ENCODE measurements at places on chromosomes 5 and 9. TPM values are rescaled to one million over a fixed set of nuclear protein-coding genes. Genes with fewer than 3 reads are reported as not detected.

Gene IFNA13
- not detected for total RNA-seq

Gene PRSS3
- total RNA-seq: not detected

Gene SOX30
- not detected for total RNA-seq

Gene SLC28A3
- 4.8 TPM for total RNA-seq

Gene KLHL3
- total RNA-seq: 3.6 TPM

Gene ANKRD31
- total RNA-seq: 0.79 TPM

Gene C9
- not detected for total RNA-seq

Gene SVEP1
- total RNA-seq: 252 TPM

Gene SEMA4D
- 16.2 TPM for total RNA-seq

Gene NPR2
- total RNA-seq: 23.1 TPM

Gene TOR4A
- 17.7 TPM for total RNA-seq

Gene EDIL3
- total RNA-seq: 4.0 TPM

Gene AFAP1L1
- total RNA-seq: 48.8 TPM

Gene PCDHGC5
- total RNA-seq: 1.4 TPM

Gene ARHGEF39
- total RNA-seq: 0.36 TPM

Gene ALDH1B1
- 18.5 TPM for total RNA-seq

Gene LRRC70
- total RNA-seq: 6.5 TPM

Gene AK8
- total RNA-seq: 1.3 TPM

Gene CBY3
- total RNA-seq: not detected

Gene JAKMIP2
- total RNA-seq: 0.50 TPM

Gene ADAMTSL1
- total RNA-seq: 7.3 TPM

Gene OR1J4
- not detected for total RNA-seq

Gene BAAT
- not detected for total RNA-seq

Gene CNTFR
- 81.5 TPM for total RNA-seq

Gene CCL21
- total RNA-seq: 59.2 TPM

Gene SLC31A2
- total RNA-seq: 50.3 TPM

Gene CD14
- 168 TPM for total RNA-seq

Gene MEIKIN
- total RNA-seq: 0.60 TPM

Gene C8G
- total RNA-seq: 4.3 TPM

Gene FCN2
- 2.6 TPM for total RNA-seq

Gene ZER1
- 25.7 TPM for total RNA-seq

Measured in omental fat pad (tissue), 4 donors.